NCI-H69 (cell line): ENCODE measurements at places on chromosomes 7 and 10.

GRCh38 chr10:12984165-12984747 is 17.3 kb downstream of the CCDC3 start:
- DNase-seq: no peak

GRCh38 chr10:67735430-67735829 is 39.4 kb upstream of the CTNNA3 start:
- DNase-seq: no peak

- DNase-seq: no peak
Observed at GRCh38 chr10:101668566-101668965, 26.4 kb downstream of the FBXW4 start.

GRCh38 chr7:113917840-113918239 is 969 bp downstream of the PPP1R3A start:
- no peak for DNase-seq

DNA sequence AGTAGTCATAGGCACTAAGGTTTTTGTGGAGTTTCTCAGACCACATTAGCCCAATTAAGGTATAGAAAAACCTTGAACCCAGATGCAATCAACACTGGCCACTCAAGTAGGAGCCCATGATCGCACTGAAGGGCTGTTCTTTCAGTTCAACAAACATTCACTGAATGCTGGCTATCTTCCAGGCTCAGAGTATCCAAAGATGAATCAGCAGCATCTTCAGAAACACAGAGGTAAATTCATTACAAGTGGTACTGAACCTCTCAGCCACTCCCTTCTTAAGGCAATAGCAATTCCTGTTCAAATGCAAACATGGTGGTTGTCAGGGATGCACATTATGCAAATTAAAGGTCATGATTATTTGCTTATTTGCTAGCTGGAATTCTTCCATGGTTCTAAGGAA is 17.1 kb downstream of the KCNK18 start:
- DNase-seq: peak; percentile 36

DNA sequence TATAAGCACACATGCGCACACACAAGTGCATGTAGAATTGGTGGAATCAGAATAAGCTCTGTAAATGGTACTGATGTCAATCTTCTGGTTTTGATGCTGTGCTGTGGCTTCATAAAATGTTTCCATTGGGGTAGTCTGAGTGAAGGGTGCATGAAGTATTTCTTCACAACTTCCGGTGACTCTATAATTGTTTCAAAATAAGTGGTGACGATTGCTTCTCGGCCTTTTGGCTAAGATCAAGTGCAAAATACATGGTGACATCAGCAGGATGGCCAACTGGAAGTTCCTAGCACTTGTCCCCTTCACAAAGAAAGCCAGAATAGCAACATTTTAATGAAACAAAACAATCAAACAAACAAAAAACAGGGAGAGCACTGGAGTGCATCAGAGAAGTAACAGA is 41.6 kb upstream of the CAMK2B start:
- DNase-seq: no peak

DNA sequence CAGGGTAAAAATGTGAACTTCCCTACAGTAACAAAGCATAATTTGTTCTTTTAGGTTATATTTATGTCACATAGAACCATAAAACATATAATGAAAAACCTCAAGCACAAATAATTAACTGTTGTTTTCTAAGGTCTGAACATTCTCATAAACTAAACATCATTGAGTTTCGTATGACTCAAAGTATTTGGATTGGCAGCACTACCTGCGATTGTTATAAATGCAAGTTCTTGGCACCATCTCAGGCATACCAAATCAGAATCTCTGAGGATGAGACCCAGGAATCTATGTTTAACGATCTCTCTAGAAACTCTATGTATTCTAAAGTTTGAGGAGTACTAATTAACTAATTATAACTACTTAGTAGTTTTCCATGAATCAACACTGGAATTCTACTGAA is 22.5 kb downstream of the ORC5 start:
- DNase-seq: no peak
